Left colon (tissue), 2 donors: ENCODE measurements at places on chromosomes 16 and 17. TPM values are rescaled to one million over a fixed set of nuclear protein-coding genes. Genes with fewer than 3 reads are reported as not detected.

Gene CX3CL1
- total RNA-seq = 4.7 TPM

Gene SDR42E1
- 14.4 TPM for total RNA-seq

GRCh38 chr17:77422104-77422747 lies 281.5 kb downstream of the SEC14L1 start:
- DNase-seq = no peak

DNA sequence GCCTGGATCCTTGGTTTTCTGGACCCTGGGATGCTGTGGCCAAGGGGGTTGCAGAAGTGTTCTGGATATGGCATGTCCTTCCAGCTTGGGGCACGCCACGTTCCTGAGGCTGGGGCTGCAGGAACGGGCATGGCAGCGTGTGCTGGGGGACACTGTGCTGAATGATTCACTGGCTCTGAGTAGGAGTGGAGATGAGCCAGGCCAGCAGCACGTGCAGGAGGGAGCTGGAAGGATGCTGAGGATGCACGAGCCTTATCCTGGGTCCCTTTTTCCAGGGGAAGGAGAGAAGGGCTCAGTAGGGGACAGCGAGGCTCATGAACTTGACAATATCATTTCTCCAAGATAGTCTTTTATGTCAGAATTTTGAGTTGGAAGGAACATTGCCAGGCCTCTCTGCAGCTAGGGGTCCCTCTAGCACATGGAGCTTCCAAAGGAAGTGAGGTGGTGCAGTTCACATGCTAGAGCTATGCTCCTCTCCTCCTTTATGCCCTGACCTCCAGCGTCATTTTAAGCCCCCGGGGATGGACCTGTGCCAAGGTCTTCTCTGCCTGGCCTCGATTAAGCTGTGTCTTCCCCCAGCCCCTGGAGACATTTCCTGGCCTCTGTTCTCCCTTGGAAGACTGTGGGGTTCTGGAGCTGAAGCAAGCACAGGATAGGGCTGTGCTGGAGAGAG lies 125.9 kb downstream of the OR1D5 start:
- no peak for DNase-seq

Gene FAM83G
- total RNA-seq = 34.7 TPM

GRCh38 chr17:60134396-60135150 lies 15.2 kb upstream of the CA4 start:
- DNase-seq = no peak

Gene WNT3
- 0.39 TPM for total RNA-seq

Gene CDC6
- total RNA-seq = 5.5 TPM

Gene ALOX15B
- total RNA-seq = 0.55 TPM

Gene KRTAP3-2
- total RNA-seq = not detected

- peak; percentile 32 for DNase-seq
Measured at GRCh38 chr16:76265434-76266045, 11.7 kb upstream of the CNTNAP4 start.

GRCh38 chr16:88923450-88923849 lies 53.6 kb downstream of the CBFA2T3 start:
- no peak for DNase-seq

Gene NPW
- 2.5 TPM for total RNA-seq

DNA sequence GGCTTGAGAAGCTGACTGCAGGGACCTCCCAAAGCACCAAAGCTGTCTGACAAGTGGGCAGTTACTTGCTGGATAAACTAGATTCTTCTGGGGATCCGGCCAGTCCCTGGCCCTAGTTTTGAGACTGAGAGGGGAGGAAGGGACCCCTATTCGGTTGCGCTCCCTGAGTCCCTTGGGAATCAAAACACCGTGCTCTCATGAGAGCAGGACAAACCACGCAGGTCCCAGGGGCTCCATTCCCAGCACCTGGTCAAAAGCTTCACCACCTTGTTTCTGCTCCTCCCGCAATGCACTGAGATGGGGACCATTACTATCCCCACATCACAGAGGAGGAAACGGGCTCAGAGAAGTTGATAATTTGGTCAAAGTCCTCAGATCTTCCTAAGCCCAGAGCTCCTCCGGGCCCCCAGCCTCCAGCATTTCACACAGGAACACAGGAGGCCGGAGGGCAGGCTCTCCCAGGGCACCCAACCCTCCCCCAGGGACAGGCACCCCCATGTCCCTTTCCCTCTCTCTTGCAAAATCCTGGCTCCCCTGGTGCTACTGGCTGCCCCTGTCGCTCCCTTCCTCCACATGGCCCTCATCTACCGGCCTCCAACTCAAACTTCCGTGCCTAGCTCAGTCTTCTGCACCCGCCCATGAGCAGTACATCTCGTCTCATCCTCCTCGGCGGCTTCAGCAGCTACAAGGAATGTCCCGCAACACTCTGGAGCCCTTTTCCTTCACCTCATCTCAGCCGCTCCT lies 3.3 kb downstream of the TRIM65 start:
- DNase-seq = no peak

- no peak for DNase-seq
Measured at GRCh38 chr17:44530896-44531418, 26.3 kb upstream of the FZD2 start.

Gene OXLD1
- total RNA-seq = 24.6 TPM

DNA sequence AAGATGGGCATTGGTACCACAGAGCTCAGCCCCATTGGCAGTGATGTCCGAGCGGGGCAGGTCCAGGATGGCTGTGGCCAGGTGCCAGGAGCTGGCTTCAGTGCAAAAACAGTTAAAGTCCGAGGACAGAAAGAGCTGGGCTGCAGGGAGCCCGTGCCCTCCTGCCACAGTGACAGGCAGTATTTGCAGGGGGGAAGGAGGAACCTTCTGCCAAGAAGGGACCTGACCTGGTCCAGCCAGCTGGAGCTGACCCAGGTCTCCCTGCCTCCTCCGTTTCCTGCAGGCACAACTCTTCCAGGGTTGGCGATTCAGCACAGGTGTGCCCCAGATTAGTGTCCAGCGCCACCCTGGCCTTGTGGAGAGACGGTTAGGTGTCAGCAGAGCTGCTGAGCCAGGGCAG lies 199.0 kb downstream of the ENGASE start:
- DNase-seq = no peak

DNA sequence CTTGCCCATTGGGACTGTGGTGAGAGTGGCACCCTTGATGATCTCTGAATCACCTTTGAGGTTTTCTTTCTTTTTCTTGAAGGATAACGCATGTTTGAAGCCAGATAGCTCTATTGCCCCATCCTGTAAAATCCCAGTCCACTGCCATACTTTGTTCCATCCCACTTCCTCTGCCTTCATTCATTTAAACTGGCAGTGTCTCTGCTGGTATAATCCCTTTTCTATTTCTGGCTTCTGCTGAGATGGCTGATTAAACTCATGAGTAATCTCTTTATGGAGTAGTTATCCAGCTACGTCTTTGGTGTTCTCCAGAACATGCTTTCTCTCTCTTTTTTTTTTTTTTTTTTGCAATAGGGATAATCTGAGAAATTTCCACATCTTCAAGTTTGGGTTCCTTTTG lies 656.5 kb upstream of the SALL1 start:
- DNase-seq = no peak

DNA sequence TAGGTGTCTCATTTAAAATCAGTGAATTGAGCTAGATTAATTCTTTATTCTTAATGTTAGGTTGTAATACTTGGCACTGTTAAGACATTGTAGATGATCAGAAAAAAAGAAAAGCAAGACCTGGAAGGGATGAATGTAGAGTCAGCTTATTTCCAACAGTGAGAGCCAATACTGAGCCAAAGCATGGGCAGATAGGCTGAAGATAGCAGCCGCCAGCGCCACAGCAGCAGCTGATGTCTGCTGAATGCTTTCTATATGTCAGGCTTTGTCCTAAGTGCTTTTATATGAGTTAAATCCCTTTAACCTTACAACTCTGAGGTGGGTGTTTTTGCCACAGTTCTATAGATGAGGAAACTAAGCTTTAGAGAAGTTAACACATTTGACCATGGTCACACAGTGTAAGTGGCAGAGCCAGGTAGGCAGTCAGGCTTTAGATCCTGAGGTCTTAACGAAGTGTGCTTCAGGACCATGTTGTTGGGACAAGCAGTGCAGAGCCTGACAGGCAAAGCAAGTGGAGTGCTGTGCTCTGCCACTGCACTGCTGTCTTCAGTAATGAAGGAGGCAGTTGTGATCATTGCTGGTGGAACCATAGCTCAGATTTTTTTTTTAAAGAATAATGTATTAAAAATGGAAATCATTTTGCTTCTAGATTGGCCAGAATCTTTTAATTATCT lies 25.9 kb downstream of the TNRC6A start:
- no peak for DNase-seq

DNA sequence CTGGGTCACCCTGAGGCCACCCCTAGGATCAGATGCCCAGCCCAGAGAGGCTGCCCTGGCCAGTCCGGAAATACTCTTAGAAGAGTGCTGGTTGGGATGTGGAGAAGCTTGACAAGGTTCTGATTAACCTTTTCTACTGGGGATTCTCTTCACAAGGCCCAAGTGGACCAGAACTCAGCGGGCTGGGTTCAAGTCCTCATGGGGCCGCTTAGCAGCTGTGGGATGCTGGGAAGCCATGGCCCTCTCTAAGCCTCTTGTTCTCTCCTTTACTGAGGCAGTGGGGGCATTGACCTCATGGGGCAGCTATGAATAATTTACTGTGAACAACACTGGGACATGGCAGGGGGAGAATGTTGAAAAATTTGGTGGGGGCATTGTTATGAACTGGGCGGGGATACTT lies 92.8 kb downstream of the CYLD start:
- no peak for DNase-seq

Gene KRT25
- not detected for total RNA-seq

DNA sequence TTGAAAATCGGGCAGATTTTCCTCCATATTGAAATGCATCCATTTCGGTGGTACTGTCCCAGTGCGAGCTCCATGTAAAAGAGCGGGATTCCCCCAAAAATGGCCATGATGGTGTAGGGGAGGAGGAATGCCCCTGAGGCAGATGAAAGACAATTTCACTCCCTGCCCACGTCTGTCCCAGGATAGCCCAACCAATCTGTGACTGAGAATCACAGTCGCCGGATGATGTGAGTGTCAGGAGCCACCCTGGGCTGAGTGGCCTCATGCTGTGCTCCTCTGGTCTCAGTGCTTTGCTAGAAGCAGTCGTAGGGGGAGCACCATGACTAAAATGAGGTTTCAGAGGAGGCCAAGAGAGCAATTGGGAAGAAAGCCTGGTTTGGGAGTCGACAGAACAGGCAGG lies 16.7 kb downstream of the SLC6A4 start:
- no peak for DNase-seq

Gene VAT1L
- 0.73 TPM for total RNA-seq

Gene DUXB
- total RNA-seq = not detected

GRCh38 chr16:50841081-50841886 lies 99.4 kb downstream of the CYLD start:
- DNase-seq = no peak

DNA sequence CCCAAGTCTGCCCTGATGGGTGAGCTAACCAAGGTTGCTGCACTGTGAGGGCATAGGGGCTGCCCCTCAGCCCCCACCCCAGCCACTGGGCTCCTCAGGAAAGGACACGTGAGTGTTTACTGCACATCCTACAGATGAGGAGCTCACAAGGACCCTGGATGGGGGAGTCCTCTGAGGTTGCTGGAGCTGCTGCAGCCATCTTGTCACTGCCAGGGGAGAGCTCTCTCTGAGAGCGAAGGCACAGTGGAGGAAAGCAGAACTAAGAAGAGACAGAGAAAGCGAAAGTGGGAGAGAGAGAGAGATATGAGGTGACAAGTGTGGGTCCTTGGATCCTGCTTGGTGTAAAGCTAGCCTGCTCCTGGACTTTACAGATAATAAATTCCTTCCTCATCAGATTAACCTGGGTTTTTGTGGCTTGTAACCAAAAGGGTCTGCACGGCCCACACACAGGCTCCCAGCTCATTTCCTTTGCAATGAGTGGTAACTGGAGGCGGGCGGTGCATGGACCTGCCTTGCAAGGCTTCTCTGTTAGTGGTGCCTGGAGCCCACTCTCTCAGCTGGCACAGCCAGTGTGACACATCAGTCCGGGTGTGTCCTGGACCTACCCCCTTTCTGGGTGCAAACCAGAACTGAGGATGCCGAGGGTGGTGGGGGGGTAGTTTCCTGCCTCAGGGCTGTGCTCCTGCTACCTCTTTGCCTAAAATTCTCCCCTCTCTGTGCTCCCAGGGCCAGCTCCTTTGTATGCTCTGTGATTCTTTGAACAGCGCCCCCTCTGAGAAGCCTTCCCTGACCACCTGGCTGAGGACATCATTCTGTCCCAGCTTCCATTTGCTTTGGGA lies 14.2 kb downstream of the SNX20 start:
- DNase-seq = no peak

GRCh38 chr17:63381101-63381729 lies 64.9 kb downstream of the CYB561 start:
- DNase-seq = no peak

DNA sequence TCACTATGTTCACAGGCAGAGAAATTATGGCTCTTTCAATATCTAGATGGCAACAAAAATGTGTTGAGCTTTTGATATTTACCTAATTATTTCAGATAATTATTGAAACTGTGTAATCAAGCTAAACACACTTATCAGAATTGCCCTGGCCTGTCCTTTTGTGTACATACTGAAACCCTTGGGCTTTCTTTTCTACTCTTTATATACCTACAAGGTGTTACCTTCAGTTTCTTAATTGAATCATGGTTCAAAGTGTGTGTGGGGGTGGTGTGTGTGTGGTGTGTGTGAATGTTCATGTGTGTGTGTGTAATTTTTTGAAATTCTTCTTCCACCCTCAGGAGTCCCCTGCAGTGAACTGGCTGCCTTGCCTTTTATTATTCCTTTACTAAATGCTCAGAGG lies 506.8 kb upstream of the SOX9 start:
- DNase-seq = no peak

Gene EVPL
- total RNA-seq = 18.9 TPM
